ENCODE measurements at places on chromosomes 1 and 21. TPM values are rescaled to one million over a fixed set of nuclear protein-coding genes. Genes with fewer than 3 reads are reported as not detected.

OR2T35 gene
- not detected for total RNA-seq

TGFB2 gene
- total RNA-seq, result 35.7 TPM

SPRR1A gene
- not detected for total RNA-seq

CCDC27 gene
- total RNA-seq, result not detected

TMEM59 gene
- total RNA-seq, result 71.8 TPM

TTC39A gene
- total RNA-seq, result 21.3 TPM

TEDDM1 gene
- not detected for total RNA-seq

DNA sequence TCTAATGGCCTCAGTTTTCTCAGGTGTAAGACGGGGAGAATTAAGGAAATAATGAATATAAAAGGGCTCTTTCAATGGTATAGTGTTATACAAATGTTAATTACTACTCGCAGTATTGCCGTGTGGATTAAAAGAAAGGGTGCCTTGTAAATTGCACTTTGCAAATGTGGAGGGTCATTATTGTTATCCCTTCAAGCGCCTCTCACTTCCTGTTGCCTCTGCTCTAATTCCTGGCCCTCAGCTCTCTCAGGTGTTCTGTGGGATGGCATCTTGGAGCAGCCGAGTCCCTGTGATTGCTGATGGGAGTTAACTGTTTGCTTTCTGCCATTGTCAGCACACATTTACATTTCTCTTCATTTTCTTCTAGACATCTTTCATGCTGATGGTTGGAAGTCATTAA, 7.1 kb upstream of the S100A11 start:
- DNase-seq, result no peak

GRCh38 chr1:175380521-175381300, 188.1 kb upstream of the KIAA0040 start:
- no peak for DNase-seq

- peak; percentile 59 for DNase-seq
These were observed 142.1 kb upstream of the IPO9 start for GRCh38 chr1:201686714-201687455.

DNA sequence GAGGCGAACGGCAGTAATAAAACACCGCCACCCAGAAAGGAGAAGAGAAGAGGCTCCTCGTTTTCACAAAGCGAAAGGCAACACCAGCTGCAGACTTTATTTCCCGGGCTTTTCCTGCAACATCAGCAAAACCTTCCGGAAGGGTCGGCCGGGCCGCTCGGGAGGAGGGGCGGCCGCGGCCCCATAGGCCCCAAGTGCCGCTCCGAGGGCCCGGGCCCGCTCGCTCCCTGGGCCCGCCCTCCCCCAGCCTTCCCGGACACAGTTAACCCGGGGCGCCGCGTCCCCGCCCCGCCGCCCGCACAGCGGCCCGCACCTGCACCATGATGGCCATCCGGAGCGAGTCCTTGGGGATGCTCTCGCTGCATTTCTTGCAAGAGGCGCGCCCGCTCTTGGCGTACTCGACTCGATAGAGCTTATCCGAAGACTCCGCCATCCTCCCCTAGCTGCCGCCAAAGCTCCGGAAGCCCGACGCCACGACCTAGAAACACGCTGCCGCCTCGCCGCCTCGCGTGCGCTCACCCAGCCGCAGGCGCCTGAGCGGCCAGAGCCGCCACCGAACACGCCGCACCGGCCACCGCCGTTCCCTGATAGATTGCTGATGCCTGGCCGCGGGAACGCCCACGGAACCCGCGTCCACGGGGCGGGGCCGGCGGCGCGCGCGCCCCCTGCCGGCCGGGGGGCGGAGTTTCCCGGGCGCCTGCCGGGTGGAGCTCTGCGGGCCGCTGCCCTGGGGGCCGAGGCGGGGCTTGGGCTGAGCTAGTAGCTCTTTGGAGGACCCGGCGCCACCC, at the start of gene PARP1:
Gene PARP1, minus strand, starts transcription at position 597 of the 788 bp plus-strand sequence. Its CDS starts 164 bp downstream, at position 433.
- DNase-seq, result no peak

- DNase-seq, result no peak
These were observed 74.8 kb downstream of the ATP5PO start for GRCh38 chr21:33840771-33841170.

DNA sequence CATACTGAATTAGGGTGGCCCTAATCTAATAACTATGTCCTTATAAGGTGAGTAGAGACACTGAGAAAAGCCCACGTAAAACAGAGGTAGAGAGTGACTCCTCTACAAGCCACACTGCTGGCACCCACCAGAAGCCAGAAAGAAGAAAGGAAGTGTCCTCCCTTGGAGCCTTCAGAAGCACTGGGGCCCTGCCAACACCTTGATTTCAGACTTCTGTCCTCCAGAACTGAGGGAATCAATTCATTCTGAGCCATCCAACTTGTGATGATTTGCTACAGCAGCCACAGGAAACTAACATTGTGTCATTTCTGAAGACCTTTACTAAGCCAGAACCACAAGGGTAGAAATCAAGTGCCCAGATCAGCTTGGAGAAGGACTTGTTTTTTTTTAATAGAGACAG, 15.0 kb downstream of the GNB1 start:
- DNase-seq, result no peak

GRCh38 chr21:27268290-27268689, 301.4 kb upstream of the ADAMTS5 start:
- DNase-seq, result no peak

- DNase-seq, result no peak
These were observed 16.6 kb upstream of the IPP start for GRCh38 chr1:45767035-45767434.

- DNase-seq, result no peak
These were observed 720 bp upstream of the F3 start for GRCh38 chr1:94542088-94542870.
